ENCODE measurements at places on chromosomes 3 and 15.

DNA sequence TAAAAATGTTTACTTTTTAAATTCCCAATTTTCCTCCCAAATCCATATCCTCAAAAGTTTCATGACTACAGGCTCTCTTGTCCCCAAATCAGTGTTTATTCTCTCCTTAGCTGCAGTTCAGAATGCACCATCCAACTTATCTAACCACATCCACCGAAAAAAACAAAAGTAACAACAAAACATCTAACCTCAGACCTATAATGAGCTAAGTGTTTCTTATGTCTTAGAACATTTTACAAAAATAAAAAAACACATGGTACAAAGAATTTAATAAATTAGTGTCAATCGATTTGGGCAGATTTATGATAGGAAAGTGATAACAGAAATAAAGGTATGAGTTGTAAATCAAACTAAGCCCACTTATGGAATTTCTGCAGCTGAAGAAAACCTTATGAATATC lies 13.6 kb downstream of the SATB1 start:
- no peak for DNase-seq

GRCh38 chr15:70563561-70564095 lies 199.7 kb downstream of the UACA start:
- no peak for DNase-seq

DNA sequence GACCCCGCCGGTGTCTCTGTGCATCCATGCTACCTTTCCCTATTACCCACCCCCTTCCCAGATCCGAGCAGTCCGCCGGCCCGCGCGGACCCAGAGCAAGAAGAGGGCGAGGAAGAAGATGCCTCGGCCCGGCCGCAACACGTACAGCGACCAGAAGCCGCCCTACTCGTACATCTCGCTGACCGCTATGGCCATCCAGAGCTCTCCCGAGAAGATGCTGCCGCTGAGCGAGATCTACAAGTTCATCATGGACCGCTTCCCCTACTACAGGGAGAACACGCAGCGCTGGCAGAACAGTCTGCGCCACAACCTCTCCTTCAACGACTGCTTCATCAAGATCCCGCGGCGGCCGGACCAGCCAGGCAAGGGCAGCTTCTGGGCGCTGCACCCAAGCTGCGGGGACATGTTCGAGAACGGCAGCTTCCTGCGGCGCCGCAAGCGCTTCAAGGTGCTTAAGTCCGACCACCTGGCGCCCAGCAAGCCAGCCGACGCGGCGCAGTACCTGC lies 788 bp downstream of the FOXB1 start:
- DNase-seq = no peak

DNA sequence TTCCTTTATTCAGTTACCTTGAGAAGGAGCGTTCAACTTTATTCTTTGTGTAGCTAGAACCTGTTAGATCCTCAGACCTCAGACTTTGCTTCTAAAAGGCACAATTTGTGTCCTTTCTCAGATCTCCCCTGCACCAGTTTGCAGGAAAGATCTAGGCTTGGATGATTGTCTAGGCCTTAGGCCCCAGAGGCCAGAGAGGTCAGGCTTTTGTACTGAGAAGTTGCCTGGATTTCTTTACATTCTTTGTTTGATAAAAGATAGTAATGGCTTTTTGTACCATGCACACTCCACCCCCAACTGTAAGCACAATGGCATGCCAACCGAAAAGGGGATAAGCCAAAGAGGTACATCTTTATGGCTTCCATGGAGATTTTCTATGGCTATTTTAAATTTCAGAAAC lies 719.6 kb upstream of the NR2F2 start:
- DNase-seq = no peak

DNA sequence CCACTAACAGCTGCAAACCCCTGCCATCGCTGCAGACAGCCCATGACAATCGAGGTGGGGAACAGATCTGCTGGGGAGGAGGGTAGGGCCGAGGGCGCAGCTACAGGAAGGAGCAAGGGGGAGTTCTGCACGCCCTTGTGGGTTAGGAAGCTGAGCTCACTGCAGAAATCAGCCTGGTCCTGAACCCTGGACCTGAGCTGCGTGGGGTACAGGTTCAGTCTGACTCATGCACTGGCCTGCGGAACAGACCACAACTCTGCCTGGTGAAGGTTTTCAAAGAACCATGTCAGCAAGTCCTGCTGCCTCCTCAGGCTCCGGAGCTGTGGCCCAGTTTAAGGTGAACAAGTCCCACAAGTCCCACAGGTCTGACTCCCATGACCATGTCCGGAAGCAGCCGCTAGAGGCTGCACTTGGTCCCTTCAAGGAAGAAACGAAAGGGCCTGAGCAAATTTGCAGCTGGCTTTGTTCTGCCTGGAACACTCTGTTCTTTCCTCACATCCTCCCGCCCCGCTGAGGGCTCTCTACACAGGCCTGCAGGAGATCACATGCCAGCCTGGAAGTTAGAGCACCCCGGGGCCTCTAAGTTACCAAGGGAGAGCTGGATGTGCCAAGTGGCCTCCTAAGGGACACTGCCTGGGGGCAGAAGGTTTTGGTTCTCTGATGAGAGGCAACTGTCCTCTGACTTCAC lies 49.4 kb upstream of the AKAP13 start:
- DNase-seq = peak; percentile 45

DNA sequence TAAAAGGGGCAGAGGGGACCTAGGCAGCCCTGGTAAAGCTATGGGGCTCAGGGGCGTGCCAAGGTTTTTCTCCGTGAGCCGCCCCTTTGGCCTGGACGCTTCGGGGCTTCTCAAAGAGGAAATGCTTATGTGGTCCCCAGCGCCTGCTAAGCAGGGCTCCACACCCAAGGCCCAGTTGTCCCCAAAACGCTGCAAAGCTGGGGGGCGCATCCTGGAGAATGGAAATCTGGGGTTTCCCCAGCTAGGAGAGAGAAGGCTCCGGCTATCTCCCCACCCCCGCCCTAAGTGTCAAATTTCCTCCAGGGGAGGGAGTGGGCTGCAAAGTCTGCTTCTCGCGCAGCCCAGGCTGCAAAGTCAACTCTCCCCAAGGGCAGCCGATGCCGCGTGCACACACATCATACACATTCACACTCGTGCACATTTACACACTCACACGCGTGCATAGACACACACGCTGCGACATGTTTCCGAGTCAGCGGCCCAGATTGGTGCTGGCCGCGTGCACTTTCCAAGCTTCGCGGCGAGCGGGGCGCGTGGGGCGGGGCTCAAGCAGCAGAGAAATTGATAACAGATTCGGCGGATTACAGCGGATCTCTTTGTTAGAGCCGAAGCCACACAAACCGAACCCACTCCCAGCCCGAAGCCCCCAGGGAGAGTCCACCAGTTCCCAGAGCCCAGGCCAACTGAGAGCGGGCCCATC lies 4.5 kb downstream of the WNT5A start:
- no peak for DNase-seq

GRCh38 chr15:71597637-71598036 lies 212.7 kb upstream of the NR2E3 start:
- no peak for DNase-seq

DNA sequence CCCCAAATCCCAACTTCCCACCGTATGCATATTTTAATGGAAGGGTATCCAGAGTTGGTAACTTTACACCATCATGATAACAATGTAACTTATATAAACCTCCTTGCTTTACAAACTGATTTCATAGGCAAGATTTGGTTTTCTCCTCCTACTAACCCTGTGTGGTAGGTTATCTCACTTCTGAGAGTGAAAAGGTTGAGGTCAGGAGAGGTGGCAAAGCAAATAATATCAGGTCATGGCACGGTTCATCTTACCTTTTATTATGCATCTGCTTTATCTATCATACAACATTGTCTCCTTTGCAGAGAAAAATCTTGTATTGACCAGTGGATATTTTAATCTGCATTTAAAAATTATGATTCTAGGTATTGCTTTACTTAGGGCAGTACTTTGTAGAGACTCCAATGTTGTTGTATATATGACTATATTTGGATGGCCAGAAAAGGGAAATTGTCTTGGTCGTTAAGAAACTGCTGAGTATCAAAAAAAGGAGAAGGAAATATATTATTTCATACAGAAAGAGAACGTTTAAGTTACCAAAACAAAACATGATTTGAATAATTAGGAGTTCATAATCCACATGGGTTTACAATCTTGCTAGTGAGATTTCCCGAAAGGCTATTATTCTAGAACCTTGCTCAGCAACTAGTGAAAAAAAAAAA lies 30.4 kb downstream of the NFKBIZ start:
- DNase-seq = no peak

DNA sequence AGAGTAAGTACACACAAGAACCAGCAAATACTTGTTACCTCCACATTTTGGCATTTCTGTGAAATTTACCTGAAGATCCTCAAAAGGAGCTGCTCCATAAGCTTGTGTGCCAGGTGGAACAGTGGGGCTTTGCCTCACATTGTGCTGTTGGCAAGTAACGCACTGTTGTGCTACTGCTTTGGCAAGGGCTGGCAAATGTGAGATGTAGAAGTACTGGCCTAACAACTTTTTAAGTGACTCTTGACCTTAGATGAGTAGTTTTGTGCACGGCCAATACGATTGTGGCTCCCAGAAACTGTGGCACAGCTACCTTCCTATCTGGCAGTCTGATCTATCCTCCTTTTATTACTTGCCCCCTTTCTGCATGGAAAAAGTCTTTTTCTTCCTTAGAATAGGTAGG lies 337.0 kb downstream of the KCNH8 start:
- DNase-seq = no peak

- no peak for DNase-seq
Measured at GRCh38 chr3:31079689-31080088, 185.2 kb upstream of the GADL1 start.

- no peak for DNase-seq
Measured at GRCh38 chr3:40663280-40663679, 138.5 kb downstream of the ZNF621 start.

DNA sequence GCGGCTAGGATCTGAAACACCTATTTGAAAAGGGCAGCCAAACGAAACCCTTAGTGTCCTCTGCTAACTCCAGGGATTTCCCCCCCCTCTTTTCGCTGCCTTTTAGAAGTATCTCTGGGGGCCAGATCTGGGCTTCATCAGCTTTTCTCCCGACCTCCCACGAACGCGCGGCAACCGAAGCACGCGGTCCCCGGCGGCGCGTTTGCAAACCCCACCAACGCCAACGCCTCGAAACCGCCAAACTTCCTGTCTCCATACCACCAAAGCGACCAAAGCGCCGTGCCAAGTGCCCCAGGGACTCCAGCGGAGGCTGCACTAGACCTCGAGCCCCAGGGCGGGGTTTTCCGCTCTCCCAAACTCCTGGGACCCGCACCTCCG lies 155.8 kb upstream of the FRMD4B start:
- no peak for DNase-seq

GRCh38 chr3:33417066-33417673 lies 23.0 kb downstream of the UBP1 start:
- DNase-seq = peak; percentile 36

GRCh38 chr3:53740956-53741355 lies 105.3 kb downstream of the CHDH start:
- DNase-seq = no peak

- no peak for DNase-seq
Measured at GRCh38 chr3:21544076-21544462, 206.9 kb downstream of the ZNF385D start.

- DNase-seq = no peak
Measured at GRCh38 chr3:171023566-171023965, 3.0 kb downstream of the SLC2A2 start.

DNA sequence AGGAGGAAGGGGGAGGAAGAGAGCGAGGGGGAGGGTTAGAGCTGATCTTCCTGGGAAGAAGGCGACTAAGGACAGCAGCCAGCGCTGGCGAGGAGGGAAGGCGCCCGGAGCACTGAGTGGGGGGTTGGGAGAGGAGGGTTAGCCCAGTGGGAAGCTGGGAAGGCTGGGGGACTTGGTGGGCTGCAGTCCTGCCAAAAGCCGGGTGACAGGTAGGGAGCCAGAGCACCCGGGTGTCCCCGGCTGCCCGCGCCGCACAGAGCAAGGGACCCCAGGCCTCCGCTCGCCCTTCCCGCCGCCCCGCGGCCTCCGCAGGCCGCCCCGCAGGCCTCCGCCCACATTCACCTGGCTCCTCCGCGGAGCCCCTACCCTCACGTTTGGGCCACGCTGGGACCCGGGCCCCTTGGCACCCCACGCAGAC lies 448 bp downstream of the SLC12A8 start:
- no peak for DNase-seq

GRCh38 chr3:55630280-55630920 lies 143.3 kb upstream of the WNT5A start:
- DNase-seq = no peak

GRCh38 chr15:73924171-73924921 lies 1.9 kb upstream of the LOXL1 start:
- peak; percentile 37 for DNase-seq

DNA sequence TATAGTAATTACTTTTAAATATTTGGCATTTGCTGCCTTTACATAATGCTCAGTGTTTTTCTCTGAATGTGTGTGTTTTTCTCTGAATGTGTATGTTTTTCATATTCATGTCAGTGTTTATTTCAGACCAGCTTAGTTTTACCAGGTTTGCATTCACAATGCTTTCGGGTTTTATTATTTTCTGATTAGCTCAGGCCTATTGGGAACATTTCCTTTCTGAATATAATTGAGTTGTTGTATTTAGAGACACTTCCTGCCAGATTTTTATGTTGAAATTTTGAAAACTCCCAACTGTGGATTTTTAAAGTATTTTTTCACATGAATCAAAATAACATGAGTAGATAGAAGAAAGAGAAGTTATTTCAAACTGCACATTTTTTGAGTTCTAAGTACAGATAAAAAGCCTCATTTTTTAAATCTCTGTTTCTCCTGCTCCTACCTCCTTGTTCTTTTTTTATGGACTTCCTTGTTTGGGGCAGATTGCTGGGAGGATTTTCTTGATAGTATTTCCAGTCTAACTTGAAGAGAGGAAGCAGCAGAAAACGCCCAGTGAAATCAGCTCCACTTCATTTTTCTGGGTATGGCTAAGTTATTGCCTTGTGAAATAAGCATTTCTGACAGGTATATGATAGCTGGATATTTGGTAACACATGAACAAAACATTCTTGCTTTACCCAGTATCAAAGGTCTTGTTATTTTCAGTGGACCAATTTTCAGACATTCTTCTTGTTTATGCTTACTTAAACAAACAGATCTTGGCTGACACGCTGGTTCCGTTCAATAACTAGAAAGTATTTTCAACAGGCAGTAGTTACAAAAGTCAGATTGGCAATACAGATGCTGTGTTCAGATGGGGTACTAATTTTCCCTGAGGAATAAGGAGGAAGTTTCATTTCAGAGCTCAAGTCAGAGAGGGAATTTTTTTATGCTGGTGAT lies 70.7 kb downstream of the RIOX2 start:
- no peak for DNase-seq

DNA sequence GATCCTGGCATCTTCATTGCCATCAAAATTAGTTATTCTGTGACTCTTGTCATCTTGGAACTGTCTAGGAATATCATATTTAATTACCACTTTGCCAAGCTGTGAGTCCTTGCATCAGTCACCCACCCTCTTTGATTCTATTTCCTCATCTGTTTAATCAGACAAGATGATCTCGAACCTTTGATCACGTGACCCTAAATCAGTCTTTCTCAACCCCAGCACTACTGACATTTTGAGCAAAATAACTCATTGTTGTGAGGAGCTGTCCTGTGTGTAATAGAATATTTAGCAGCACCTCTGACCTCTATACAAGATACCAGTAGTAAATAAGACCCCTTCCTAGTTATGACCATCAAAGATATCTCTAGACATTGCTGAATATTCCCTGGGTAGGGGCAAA lies 343.4 kb upstream of the ARPP21 start:
- DNase-seq = no peak

GRCh38 chr3:12479919-12480427 lies 4.3 kb upstream of the TSEN2 start:
- DNase-seq = no peak
